ENCODE measurements at places on chromosomes 2 and 18.

GRCh38 chr18:59155153-59155552 lies 15.5 kb downstream of the SEC11C start:
- DNase-seq = no peak

DNA sequence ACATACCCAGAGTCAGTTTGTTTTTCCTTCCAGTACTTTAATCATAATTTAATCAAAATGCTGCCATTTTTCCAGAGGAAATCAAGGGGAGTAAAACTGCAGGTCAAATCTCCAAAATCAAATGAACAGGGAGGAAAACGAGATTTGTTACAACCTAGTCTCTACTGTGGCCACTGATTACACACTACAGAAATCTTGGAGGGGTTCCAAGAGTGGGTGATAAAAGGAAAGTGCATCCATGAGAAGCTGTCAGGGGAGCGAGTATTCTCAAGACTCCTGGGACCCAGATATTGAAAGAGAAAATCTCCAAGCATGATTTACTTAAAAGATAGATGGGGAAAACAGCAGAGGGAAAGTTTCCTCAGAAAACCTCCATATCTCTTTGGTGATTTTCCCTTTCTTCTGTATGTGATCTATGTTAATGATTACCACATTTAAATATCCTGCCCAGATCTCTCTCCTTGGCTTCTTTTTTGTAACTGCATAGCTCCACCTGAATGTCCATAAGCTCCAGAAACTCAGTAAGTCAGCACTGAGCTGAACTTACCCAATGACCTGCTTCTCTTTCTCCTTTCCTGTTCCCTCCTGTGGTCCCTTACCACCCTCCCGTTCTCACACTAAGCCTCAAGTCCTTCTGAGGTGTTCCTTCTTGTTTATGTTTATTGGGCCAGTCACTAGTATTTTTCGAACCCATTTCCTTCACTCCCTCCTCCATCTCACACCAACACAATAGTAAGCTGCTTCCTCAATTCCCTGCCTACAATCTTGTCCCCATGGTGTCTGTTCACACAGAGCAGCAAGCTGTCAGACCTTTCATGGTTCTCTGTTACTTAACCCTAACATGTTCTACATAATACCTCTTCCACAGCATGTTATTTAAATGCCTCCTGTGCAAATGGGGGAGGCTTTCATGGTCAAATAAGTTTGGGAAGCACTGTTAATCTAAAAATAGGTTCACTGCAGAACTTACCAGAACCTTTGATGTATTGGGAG lies 73.9 kb upstream of the TWSG1 start:
- DNase-seq = no peak

DNA sequence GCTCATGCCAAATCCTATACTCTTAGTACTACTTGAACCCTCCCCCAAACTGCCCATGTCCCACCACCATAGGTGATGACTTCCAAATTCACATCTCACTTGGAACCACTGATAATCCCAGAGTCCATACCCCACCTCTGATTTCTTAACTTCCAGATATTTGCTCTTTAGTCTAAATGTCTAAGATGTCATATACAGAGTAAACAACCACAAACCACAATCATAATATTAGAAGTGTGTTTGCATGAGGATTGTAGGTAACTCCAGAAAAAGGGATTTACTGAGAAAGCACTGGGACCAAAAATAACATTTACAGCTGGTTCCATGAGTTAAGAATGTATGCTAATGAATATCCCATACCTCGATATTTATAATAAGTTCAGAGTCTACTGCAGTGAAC lies 146.2 kb downstream of the ZNF385B start:
- no peak for DNase-seq

DNA sequence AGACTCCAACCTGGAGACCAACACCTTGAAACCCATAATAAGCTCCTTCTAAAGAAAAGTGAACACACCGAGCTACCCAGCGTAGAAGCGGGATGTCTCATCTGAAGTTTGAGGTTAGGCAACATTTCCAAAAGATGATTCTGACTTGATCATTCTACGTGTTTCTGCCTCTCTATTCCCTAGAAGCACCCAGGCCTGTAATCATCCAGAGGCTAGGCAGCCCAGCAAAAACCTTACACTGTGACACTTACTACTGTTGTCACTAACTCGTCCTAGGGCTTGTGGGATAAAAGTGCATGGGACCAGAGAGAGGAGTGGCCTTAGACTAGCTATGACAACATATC lies 1.4 kb downstream of the ZBTB14 start:
- no peak for DNase-seq

GRCh38 chr18:30971338-30971956 lies 71.1 kb downstream of the DSC3 start:
- DNase-seq = no peak

DNA sequence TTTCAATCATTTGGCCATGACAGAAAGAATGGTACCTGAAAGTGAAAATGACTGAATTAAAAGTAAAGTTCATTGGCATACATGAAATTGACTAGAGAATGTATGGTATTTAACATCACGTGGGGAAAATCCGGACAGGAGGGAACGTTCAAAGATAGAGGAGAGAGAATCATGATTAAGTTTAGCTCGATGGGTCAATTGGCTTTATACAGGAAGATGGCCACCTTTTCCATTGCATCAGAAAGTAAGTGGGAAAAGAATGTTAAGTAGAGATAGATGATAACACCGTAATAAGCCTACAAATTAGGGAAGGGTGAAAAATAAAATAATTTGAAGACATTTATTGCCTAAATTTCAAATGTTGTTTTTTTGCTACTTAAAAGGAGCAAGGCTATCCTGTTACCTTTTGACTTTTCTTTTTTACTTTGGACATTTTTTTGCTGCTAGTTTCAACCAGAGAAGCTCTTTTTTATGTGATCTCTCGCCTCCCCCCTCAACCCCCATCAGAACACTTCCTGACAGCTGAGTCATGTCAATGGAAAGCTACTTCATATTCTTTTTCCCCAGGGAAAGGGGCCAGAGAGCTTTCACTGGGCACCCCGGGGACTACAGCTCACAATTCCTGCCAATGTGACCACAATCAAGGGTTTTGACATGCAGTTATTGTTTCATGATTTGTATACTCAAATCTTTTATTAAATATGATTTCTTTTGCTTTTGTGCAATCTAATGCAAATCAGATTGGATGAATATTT lies 767 bp upstream of the CCDC102B start:
- DNase-seq = no peak

DNA sequence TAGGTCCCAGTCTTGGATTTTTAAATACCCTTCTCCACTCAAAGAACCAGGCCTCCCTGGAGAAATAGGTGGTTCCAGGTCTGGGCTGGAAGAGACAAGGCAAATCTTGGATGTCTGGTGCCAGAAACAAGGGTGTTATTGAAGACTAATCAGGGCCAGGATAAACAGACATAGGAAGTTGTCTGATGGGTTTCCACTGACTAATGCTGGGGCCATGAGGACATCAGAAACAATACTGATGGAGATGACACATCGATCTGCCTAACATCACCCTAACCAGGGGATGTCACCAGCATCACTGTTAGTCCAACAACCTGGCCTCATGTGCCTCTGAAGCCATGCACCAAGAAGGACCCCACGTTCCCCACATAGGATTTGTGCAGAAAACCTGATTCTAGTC lies 42.5 kb upstream of the GLI2 start:
- no peak for DNase-seq

DNA sequence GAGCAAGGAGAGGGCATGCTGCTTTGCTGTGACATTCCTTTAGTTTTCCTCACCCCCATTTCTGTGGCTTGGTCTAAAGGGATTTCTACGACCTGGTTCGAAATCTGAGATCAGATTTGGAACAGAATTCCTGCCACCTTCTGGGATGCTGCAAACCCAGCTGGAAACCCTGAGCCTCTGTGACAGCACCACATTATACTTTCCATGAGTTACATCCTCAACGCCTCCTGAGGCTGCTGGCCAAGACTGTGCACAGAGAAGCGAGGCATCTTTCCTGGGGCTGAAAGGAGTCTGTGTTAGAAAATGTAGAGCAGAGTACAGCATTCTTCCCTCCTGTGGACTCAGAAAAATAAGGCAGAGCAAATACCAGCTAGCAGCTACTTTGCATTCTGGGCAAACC lies 138.1 kb upstream of the CHAC2 start:
- no peak for DNase-seq

DNA sequence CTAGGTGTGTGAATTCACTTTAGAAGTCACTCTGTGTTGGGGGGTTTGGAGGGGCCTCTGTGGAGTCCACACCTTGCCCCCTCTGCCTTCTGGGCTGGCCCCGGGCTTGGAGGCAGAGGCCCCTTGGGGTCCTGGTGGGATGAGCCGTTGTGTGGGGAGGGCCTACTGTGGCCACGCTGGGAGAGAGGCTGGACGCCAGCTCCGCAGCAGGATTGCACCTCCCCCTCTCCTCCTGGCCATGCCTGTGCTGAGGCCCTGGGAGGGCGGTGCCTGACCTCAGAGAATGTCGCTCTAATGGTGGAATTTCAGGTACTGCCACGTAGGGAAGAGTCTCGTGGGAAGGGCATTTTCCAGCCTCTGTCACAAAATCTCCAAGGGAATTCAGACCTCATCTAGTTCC lies 237.0 kb downstream of the ATAD2B start:
- DNase-seq = no peak

DNA sequence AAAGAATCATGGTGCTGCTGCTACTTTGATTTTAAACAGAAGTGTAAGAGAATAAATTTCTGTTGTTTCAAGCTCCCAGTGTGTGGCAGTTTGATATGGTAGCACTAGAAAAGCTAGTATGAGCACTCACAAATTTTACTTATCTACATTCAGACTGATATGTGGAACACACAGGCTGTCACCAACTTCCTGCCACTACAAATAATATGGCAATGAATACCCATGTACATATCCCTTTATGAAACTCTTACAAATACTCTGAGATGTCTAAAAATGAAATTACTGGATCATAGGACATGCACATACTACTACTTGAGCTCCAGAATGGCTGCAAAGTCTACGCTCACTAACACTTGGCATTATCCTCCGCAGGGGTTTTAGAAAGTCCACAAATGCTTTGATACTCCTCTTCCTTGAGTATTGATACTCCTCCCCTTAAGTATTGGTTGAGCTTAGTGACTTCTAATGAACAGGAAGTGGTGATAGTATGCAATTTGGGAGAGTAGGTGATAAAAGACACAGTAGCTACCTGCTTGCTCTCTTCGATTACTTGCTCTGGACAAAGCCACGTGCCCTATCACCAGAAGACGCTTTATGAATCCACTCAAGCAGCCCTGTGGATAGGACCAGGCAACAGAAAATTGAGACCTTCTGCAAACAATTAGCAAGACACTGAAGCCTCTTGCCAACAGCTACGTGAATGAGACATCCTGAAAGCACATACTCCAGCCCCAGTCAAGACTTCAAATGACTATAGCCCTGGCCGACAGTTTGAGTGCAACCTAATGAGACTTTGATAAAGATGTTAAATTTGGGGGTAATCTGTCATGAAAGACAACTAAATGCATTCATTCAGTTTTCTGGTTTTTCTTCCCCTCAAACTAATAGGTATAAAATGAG lies 35.4 kb downstream of the FBXO11 start:
- no peak for DNase-seq

DNA sequence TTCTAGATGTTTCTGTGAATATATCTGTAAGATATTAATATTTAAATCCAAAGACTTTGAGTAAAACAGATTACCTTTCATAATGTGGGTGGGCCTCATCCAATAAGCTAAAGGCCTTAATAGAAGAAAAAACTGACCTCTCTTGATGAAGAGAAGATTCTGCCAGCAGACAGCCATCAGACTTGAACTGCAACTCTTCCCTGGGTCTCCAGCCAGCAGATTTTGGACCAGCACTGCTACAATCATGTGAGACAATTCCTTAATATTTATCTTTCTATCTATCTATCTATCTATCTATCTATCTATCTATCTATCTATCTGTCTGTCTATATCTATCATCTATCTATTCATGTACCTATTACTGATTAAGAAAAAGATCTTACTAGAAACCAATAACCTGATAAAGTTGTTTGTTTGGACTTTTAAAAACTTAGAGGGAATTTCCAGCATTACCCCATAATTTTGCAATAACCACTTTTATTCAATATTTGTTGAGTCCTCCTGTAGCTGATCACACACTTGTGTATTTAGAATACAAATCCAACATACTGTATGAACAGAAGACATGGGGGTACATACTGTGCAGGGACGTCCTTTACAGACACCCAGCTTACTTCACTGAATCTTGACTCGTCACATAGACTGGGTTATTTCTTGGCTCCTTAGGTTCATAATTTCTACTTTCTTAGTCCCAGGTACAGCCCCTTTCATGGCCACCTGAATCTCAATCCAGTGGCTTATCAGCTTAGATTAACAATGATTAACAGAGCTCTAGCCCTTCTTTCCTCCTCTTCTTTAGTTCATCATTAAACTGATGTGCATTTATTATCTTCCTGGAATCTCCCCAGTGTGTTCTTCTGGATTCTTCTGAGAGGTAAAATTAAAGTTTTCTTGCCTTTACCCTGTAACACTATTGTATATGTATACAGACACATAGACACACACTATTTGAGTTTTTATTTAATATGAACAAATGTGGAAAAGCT lies 27.2 kb upstream of the STAT4 start:
- no peak for DNase-seq

- no peak for DNase-seq
Measured at GRCh38 chr2:201847481-201847880, 41.1 kb downstream of the CDK15 start.

- DNase-seq = no peak
Measured at GRCh38 chr18:29104227-29104626, 927.3 kb upstream of the CDH2 start.

DNA sequence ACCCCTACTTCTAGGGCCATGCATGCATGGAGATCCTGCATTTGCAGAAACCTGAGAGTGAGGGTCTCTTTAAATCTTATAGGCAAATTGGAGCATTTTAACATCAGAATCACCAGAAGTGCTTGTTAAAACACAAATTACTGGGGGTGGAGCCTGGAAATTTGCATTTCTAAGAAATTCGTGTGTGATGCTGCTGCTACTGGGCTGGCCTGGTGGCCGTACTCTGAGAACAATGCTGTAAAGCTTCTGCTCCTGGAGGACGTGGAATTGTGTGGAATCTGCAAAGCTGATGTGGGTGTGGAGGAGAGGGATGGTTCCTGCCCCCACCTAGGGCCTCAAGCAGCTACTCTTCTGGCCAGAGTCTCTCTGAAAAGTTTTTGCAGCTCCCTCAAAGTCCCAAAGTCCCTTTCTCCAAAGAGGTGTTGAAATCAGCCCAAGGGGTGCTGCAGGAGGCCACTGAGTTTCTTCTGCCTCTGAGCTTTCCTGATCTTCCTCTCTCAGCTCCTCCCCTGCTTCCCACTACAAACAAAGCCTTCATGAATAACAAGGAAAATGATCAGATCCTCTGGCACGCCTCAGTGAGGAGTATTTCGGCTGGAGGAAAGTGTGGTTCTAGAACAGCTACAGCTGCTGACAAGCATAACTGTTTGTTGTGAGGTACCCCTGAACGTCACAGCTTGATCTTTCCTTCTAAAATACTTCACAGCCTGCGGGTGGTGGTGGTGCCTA lies 508.3 kb downstream of the CNTNAP5 start:
- no peak for DNase-seq

DNA sequence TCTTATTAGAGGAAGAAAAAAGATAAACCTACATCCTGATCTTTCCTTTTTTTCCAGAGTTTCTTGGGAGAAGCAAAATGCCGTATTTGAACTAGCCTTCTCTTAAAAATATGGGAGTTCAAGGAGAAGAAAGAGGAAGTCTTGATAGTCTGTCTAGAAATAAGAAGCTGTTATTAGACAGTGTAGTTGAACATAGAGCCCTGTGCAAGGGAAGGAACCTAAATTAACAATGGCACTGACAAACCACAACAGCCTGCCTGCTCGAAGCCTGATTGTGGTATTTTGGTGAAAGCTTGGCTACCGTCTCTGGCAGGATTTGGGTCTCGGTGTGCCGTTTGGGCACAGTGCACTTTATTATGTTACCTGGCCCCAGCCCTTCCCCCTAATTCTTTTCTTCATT lies 17.1 kb downstream of the SMARCAL1 start:
- no peak for DNase-seq

GRCh38 chr2:169258045-169258601 lies 104.2 kb downstream of the LRP2 start:
- no peak for DNase-seq
